Left renal pelvis (tissue), 4 donors: ENCODE measurements at places on chromosomes 7 and 10.

DNA sequence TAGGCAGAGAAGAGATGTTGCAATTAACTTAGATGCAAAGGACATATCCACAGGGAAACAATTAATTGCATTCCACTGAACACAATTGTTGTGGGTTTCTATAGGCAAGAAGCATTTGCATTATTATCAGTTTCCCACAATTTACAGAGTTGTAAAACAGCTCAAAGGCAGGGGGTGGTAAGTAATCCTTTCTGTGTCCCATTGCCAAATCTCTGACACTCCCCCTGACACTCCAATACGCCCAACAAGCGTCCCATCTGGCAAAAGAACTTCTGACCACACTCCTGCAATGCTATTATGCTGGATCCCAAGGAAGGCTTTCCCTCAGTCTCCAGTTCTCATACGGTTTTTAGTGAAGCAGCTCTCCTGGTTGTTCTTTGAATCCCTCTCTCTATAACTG is 179.8 kb downstream of the CXCL12 start:
- DNase-seq, result no peak

DNA sequence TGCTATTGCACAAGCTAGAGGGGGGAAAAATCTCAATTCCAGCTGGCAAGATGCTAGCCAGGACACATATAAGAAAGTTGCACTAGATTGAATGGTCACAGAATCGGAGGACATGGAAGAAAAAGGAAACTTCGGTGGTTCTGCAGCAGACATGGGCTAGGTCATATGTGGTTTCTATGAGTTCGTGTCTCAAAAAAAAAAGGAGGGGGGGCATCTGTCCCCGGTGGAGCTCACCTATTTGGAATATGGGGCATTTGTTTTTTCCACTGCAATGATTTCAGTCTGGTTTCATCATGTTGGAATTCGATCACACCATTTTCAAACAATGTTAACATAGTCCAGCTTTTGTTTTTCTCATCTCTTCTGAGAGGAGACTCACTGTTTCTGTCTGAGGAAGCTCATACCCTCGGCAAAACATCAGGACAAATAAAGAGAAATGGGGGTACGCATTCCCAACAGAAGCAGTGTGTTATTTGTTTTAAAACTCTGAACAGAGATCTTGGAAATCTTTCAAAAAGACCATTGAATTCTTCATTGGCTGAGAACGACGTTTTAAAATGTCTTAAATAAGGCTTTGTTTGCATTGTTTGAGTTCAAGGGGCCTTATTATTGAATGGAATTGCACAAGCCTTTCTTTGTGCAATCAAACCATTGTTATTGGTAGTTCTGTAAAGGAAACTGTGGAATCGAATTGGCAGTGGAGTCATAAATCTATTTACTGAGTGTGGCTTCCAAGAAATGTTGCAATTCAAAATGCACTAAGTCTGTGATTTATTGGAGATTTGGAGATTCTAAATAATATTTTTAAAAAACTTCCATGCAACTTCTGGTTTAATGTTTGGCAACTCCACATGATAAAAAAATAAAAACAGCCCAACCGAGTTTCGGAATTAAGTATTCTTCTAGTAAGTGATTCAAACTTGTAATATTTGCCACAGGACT is 173.2 kb downstream of the RTKN2 start:
- no peak for DNase-seq

- no peak for DNase-seq
Measured at GRCh38 chr7:122014697-122015096, 129.4 kb downstream of the AASS start.

DNA sequence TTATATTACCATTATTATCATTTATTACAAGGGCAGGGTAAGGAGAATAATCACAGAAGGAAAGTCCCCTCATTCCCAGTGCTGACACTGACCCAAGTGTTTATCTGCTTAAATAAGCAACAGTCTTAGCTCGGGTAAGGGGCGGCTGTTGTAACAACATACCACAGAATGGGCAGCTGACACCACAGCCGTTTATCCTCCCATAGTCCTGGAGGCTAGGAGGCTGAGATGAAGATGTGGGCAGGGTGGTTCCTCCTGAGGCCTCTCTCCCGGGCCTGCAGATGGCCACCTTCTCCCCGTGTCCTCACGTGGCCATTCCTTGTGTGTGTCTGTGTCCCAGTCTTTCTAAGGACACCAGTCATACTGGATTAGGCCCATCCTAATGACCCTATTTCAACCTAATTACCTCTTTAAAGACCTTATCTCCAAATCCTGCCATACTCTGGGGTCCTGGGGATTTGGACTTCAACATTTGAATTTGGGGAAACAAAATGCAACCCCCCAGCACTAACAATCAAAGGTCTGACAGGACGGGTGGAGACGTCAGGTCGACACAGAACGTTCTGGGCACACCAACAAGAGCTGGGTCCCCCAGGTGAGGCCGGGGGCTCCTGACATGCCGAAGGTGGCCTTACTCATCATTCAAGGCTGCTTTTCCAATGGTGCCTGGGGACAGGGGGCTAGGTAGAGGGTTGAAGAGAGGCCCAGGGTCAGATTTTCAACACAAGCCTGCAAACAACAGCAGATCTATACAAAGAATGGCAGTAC is 93.5 kb downstream of the TNS3 start:
- no peak for DNase-seq

- DNase-seq, result no peak
Measured at GRCh38 chr10:73043766-73044377, 52.8 kb downstream of the P4HA1 start.

GRCh38 chr7:36132012-36132411 is 21.0 kb upstream of the EEPD1 start:
- no peak for DNase-seq

DNA sequence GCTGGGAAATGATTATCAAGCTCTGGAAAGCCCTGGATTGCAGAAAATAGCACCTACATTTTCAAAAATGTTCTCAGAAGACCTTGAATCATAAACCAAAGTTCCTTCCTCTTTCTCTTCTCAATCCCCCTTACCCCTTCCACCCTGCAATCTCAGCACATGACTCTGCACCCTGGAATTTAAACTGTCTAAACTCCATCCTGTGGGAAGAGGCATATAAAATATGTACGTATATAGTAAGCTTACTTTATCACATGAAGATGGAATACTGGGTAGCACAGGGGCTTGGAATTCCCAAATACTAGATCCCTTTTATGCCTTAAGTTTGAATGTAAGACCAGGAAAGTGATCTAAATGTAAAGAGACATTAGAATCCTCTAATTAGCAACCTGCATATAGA is 7.7 kb downstream of the AGMO start:
- DNase-seq, result no peak

DNA sequence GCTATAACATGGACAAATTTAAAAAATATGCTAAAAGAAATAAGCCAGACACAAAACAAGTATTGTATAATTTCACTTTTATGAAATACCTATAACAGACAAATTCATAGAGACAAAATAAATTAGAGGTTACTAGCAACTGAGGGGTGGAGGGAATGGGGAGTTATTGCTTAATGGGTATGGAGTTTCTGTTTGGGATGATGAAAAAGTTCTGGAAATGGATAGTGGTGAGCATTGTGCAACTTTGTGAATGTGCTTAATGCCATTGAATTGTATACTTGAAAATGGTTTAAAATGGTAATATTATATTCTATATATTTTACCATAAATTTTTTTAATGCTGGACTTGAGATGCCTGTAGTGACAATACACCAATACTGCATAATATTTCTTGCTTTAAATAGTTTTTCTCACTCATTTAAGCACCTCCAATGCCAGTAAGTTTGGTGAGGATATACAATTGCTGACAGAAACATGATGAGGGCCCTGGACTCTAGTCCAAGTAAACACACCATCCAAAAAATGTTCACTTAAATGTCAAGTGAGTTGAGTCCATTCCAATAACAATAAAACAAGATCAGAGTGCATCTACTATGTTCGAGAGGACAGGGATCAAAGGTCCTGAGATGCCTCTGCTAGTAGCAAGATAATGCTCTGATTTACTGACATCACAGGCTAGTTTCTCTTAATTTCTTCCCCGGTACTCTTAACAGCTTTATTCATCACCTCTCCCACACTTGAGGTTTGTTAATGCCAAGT is 71.9 kb downstream of the NT5C2 start:
- no peak for DNase-seq

GRCh38 chr10:94358480-94358879 is 4.3 kb downstream of the NOC3L start:
- no peak for DNase-seq

DNA sequence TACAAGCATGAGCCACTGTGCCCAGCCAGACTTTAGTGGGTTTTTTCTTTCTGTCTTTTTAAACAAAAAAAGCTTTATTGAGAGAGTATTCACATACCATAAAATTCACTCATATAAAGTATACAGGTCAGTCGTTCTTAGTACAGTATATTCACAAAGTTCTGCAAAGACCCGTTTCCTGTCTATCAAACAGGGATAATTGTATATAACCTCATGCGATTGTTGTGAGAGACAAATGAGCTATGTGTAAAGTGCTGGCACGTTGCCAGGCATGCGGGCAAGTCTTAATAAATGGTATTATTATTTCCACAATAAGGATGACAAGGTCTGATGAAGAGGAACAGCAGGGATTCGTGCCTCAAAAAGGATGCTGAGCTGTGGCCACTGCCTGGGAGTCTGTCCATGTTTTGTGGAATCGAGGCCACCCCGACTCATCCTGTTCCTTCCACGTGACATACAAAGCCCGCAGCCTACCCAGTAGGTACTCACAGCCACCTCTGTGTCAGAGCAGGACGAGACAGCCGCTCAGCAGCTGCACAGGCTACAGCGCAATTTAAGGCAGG is 51.6 kb downstream of the SMKR1 start:
- DNase-seq, result no peak

DNA sequence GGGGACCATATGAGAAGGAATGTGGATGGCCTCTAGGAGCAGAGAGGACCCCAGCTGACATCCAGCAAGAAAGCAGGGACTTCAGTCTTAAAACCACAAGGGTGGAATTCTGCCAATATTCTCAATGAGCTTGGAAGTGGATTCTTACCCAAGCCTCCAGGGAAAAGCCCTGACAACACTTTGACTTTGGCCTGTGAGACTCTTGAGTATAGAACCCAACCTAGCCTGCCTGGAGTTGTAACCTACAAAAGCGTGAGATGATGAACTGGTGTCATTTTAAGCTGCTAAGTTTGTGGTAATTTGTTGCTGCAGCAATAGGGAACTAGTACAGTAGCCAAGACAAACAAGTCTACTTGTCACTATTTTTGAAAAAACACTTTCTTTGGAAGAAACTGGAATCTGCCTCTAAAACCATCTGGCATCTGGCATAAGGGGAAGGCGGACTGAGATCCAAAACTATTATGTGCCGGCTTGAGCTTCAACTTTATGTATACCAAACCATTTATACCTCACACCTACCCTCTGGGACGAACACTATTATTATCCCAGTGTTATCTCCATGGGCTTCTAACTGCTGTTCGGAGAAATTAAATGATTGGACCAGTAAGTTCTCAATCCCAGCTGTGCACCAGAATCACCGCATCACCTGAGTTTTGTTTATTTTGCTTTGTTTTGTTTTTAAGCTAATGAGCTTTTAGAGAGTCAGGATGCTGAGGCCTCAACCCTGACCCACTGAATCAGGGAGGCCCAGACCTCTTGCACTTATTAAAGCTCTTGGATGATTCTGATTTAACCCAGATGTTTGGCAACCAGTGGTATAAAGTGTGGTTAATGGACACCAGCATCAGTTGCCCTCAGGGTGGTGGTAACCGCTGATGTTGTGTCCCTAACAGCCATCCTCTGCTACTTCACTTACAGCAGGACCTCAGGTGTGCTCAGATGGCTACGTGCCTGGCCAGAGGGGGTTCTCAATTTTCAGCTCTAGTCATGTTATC is 83.0 kb downstream of the C1GALT1 start:
- DNase-seq, result no peak

DNA sequence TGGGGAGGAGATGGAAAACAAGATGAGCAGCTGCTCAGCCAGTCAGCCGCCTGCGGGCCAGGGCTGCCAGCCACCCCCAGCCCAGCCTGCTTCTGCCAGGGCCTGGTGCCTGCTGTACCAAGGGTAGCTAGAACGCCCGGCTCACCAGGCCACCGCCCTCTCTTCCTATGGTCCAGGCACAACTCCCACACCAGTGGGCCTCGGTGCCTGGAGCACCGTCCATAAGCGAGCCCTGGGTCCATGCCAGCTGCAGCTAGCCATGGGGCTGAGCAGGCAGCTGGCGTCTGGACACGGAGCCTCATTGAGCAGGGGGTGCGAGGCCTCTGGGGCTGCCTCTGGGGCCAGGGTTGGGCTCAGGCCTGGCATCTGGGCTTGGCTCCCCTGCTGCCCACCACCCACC is 8.5 kb upstream of the RABGEF1 start:
- no peak for DNase-seq

DNA sequence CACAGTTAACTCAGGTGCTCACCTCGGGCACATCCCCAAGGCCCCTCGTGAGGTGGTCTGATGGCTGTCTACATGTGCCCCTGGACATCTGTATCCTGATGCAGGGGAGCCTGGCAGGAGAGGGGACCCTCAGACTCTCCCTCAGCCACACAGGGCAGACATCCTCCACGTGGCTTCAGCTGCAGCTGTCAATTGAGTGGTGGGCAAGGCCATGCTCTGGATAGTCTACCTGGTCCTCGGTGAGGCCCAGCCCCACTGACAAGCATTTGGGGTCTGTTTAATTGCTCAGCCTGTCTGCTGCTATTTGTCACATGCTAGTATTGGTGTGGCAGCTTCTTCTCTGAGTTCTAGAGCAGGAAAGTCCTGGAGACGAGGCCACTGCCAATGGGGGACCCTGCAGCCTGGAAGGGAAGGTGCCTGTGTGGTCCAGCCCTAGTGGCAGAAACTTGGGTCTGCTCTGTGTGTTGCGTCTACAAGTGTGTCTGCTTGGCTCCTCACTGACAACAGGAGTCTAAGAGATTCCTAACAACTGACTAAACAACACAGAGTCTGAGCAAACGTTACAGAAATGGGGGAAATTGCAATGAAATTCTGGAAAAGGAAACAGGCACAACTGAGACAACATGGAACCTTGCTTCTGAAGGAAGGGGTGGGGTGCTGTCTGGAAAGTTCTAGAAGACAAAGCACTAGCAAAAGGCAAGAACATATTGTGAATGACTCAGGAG is 59.3 kb upstream of the IGFBP3 start:
- DNase-seq, result no peak

DNA sequence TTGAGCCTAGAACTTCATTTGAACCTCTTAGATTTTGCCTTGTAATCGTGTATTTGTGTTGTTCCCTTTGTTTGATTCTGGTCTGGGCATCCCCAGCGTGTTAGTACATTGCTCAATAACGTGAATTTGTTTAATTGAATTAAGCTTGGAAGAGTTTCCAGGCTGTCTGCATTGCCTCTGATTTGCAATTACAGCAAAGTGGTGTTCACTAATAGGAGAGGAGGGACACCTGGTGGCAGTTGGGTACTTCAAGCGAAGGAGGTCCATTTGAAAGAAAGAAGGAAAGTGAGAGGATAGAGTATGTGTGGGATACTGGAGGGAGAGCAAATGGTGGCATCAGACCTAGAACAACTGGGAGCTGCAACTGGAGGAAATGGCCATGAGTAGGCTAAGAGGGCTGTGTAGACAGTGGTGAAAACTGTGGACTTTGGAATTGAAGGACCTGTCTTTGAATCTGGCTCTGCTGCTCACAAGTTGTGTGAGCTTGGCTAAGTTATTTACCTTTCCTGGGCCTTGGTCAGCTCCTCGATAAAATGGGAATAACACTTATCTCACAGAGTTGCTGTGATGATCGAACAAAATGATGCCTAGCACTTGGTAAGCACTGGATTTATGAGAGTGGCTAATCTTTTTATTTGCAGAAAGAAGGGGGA is 15.1 kb downstream of the LSMEM1 start:
- peak; percentile 31 for DNase-seq

GRCh38 chr10:45625879-45626278 is 46.7 kb downstream of the ZFAND4 start:
- no peak for DNase-seq

GRCh38 chr7:55172881-55173609 is 154.2 kb downstream of the EGFR start:
- no peak for DNase-seq
